H4 (cell line): ENCODE measurements at places on chromosomes 7 and 10. TPM values are rescaled to one million over a fixed set of nuclear protein-coding genes. Genes with fewer than 3 reads are reported as not detected.

- DNase-seq: no peak
These were observed 563.8 kb downstream of the PTPRN2 start for GRCh38 chr7:158023681-158024350.

- no peak for DNase-seq
These were observed 164.6 kb upstream of the TNS3 start for GRCh38 chr7:47746468-47746867.

TFR2 gene
- 0.25 TPM in 1 of 2 replicates, not detected in the other for total RNA-seq

GRCh38 chr10:84365335-84365881 is 37.0 kb downstream of the CCSER2 start:
- DNase-seq: no peak

DNA sequence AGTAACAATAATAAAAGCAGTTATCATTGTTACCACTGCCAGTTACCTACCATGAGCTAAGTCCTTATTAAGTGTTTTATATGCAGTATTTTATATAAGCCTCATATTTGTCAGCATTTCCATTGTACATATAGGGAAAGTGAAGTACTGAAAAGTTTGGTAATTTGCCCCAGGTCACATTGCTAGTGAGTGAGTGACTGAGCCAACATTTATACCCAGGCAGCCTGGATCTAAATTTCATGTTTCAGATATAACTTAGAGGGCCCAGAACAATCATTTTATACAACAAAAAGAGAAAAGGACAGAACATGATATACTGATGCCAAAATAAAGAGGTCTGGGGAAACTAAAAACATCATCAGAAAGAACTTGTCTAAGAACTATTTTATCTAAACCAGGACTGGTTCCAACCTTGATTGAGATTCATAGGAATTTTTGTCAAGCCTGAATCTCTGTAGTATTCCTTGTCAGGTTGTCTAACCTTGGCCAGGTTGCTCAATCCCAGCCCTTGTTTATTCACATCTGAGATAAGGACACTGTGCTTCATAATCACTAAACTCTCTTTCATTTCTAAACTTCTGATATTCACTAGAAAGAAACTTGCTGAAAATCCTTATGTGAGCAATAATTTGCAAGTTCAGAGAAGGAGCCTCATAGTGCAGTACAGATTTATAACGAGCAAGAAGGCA is 308.2 kb downstream of the IPMK start:
- no peak for DNase-seq

GARIN1A gene
- 0.06 TPM in 1 of 2 replicates, not detected in the other for total RNA-seq

DNA sequence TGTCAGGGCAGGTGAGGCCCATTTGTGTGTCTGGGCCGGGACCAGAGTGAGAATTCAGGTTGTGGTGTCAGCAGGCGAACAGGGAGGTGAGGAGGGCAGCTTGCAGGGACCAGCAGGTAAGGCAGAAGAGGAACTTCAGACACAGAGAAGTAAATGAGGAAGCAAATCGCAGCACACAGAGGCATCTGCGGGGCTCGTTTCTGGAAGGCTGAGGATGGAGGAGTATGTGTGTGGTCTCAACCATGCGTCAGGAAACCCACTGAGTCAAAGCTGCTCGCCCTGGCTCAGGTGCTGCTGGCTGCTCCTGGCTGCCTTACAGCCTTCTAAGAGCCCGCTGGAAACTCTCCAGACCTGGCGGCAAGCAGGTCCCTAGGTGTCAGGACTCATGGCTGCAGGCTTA is 26.9 kb upstream of the PITRM1 start:
- DNase-seq: no peak

- DNase-seq: no peak
These were observed 135.0 kb downstream of the ACTR3B start for GRCh38 chr7:152894295-152895170.

DNA sequence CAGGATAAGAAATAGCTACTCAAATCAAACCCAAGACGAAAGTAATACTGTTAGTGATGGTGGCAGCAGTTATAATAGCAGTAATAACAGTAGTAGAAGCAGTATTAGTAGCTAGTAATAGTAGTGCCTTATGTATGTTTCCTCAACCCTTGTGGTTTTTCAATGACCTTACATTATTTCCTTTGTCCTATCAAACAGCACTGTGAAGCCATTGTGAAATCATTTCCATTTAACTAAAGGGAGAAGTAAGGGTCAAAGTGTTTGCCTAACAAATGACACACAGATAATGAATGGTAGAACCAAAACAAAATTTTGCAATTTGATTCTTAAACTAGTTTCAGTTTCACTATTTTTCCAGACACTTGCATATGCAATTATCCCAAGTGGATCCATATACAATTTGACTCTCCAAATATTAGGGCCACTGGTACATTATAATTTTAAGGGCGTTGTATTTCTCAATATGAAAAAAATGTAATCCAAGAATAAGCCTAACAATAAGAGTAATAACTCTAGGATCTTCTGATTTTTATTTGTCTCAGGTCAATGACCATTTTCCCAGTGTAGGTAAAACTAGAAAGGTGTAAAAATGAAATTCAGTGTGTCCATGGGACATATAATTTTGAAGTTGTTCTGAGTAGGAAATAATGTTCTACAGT is 33.7 kb upstream of the TMEM26 start:
- peak; percentile 15 for DNase-seq

DNA sequence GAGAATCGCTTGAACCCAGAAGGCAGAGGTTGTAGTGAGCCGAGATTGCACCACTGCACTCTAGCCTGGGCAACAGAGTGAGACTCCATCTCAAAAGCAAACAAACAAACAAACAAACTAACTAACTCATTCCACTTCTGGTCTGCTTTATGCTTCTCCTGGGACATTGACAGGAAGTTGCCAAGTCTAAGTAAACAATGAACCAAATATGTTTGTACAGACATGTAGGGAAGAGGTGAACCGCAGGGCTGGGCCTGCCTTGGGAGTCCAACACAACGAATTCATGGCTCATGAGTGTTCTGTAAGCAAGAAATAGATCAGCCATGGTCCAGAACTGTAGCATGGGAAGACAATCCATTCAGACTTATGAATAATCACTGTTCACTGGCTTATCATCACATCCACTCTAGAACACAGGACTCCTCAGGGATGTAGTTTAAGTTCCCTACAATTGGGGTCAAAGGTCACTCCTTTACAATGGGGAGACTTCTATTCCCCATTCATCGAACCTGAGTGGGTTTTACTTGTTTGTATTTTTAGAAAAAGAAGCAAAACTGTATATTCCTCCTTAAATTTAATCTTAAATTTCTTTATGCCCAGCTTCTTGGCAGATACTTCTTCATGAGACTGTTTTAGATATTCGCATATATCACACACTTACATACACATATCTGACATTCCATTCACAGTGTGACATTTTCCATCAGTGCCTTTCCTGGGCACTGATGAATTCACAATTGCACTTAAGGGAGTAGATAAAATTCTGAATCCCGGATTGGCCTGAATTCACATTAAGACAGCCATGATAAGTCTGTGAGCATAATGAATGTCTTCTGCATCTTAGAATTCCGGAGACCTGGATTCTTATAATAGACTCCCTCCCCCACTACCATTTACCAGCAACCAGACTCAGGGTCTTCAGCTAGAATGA is 159.1 kb upstream of the EEPD1 start:
- DNase-seq: peak; percentile 95

DNA sequence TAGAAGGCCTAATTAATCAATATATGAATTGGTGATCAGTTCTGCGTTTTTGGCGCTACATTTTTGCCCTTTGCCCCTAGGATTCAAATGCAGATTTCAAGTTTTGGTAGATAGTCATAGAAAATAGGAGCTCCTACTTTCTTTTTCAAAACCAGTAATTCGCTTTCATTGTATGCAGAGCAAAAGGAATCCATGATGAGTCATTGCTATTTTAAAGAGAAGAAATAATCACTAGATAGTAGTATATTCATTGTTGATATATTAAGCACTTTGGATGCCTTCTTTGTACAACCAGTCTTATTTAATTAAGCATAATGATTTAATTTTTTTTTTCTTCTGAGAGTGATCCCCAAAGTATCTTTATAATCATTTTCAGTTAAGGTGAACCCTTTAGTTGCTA is 50.3 kb downstream of the CSTF2T start:
- DNase-seq: no peak

DNA sequence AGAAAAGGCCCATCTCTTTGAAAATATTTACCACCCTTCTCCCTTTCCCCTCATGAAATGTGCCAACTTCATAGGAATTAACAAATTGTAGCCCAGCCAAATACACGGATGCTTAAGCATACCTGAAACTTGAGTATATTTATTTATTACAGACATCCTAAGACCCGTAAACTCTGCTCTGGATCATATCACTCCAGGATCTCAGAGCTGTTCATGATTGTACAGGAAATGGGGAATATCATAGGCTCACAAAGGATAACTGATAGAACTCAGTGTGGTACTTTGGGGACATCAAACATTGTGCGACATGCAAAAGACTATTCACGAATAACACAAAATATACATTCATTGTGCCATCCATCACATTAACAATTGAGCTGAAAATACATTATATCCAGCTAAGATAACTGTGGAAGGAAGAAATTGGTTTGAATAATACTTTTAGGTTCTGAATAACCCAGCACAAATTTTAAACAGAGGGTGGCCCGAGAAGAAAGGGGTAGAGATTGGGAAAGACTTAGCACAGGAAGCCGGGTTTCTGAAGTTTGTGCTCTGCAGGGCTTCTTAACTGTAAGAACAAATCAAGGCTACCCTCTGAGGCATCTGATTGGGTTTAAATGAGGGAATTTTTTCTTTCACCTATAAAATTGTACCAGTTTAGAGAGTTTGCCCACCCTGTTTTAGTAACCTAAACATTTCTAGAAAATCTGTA is 2.5 kb downstream of the HOXA1 start:
- no peak for DNase-seq

TMEM213 gene
- total RNA-seq: not detected in 2 replicates

DNA sequence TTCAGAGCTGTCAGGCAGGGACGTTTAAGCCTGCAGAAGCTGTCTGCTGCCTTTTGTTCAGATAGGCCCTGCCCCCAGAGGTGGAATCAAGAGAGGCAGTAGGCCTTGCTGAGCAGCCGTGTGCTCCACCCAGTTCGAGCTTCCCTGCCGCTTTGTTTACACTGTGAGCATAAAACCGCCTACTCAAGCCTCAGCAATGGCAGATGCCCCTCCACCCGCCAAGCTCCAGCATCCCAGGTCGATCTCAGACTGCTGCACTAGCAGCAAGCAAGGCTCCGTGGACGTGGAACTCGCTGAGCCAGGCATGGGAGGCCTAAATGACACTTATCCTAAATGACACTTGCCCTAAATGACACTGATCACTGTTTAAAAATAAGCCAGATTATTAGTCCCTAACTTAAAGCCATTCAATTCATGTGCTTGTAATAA is 6.8 kb upstream of the ASB15 start:
- peak; percentile 76 for DNase-seq

GRCh38 chr7:8913682-8914081 is 480.3 kb downstream of the NXPH1 start:
- peak; percentile 40 for DNase-seq

GRCh38 chr7:66503551-66504031 is 125.1 kb upstream of the KCTD7 start:
- DNase-seq: no peak

GRCh38 chr7:45976485-45976856 is 55.4 kb upstream of the IGFBP3 start:
- no peak for DNase-seq
